MG63 (cell line): ENCODE measurements at places on chromosomes 2 and 18.

GRCh38 chr2:203340791-203341487 lies 12.7 kb downstream of the ABI2 start:
- DNase-seq, result peak; percentile 61

DNA sequence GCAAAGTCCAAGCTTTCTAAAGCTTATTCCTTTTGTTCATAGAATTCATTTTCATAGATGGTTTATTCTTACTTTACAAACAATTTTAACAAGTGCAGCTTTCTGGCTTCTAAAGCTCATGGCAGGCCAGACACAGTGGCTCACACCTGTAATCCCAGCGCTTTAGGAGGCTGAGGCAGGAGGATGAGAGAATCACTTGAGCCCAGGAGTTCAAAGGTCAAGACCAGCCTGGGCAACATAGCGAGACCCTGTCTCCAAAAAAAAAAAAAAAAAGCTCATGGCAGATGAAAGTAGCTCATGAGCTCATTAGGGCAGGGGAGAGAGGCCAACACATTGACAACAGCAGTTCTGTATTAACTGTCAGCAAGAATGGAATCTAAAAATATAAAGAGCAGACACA lies 28.1 kb upstream of the NPC1 start:
- DNase-seq, result no peak

DNA sequence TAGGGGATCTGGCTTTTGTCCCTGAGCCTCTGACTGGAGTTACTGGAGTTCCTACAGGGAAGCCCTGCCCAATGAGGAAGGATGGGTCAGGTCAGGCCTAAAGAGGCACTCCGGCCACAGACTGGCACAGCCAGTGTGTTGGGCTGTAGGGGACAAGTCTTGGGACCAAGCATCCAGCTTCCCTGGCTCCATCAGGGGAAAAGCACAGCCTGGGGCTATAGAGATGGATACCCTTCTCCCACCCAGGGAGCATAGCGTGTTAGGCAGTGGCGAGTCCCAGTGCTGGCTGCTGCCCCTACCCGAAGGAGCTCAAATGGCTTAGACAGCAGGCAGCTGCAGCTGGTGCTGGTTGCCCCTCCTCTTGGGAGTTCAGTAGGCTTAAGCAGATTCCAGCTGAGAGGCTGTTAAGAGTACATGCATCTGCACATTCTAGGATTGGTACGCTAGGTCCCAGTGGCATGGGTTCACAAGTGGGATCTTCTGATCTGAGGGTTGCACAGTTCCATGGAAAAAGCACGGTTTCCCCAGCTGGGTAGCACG lies 111.4 kb downstream of the DCDC2C start:
- no peak for DNase-seq

DNA sequence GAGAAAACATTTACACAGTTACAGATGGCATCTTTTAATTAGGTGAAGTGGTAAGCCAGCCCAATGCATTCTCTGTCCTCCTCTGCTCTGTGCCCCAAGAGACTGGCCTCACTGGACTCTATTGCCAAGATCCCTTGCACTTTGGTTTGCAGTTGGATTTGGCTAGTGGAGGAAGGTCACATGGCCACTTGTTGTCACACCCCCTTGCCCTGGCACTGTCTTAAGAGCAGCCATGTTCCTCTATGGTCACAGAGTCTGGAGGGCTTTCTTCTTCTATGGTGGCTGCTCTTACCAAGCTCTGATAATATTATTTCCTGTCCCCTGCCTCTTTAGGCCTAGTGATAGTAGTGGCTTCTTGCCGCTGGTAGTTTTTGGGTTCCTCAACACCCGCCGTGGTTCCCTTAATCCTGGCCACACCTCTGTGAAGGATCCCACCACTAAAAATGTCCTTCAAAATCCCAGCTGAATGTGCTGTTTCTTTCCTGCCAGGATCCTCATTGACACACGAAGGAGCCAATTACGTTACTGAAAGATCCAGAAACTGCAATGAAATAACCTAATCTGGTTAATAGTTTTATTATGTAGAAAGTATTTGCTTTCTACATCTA lies 111.1 kb downstream of the CDC42EP3 start:
- no peak for DNase-seq

DNA sequence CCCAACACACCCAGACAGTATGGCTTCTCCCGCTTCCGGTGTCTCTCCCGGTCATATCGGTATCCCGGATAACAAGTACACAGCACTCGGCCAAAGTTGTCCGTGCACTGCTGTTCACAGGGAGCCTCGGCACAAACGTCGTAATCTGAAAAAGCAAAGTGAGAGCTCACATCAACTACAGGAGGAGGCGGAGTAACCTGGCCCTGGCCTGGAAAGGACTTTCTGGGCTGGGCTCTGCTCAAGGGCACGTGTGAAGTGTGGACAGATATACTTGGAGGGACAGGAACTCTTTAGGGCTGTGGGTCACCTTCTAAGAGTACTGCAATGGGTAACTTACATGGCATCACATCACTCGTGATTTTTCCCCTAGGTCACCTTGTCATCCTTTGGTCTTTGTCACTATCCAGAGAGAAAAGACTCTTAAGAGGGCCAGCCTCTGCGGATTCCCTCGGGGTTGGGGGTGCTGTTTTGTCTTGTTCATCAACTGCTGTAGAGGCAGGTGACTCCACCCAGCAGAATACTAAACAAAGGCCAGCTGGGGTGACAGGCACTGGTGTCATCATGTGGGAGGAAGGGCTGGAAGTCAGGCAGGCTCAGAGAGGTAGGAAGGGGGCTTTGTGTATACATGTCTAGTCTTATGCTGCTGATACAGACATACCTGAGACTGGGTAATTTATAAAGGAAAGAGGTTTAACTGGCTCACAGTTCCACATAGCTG lies 110.6 kb upstream of the LMAN1 start:
- no peak for DNase-seq

DNA sequence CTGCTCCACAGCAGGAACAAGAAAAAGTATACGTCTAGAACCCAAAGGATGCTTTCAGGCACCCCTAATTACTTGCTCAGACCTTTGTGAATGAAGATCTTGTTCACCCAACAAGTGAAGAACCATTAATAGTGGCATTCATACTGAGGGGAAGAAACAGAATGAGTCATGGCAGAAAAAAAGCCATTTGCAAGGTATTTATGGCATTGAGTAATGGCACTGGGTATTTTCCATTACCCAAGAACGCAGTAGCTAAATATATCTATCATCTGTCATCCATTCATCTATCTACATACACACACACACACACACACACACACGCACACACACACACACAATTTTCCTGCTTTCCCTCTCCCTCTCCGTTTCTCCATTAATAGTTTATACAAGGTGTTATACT lies 56.4 kb upstream of the XIRP2 start:
- DNase-seq, result no peak

DNA sequence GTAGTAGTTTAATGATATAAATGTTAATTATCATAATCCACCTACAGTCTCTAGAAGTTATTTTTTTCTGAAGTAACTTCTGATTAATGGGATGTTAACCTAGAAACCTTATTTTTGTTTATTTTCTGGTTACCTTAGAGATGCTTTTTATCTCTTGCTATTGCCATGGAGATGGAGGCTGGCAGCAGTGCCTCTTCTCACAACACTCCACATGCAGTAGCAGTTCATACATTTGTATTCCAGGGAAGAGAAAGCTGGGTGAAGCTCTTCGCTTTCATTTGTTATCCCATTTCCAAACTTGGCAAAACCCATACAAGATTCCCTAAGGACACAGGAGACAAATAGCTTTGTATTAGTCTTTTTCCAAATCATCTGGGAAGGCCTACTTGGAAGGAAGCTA lies 1794.1 kb upstream of the LRRTM1 start:
- no peak for DNase-seq

- DNase-seq, result no peak
Observed at GRCh38 chr2:166293984-166294383, 81.8 kb downstream of the SCN9A start.

- DNase-seq, result no peak
Observed at GRCh38 chr2:24237313-24237712, 62.5 kb downstream of the FAM228A start.

GRCh38 chr2:98634406-98635092 lies 26.2 kb downstream of the UNC50 start:
- no peak for DNase-seq

DNA sequence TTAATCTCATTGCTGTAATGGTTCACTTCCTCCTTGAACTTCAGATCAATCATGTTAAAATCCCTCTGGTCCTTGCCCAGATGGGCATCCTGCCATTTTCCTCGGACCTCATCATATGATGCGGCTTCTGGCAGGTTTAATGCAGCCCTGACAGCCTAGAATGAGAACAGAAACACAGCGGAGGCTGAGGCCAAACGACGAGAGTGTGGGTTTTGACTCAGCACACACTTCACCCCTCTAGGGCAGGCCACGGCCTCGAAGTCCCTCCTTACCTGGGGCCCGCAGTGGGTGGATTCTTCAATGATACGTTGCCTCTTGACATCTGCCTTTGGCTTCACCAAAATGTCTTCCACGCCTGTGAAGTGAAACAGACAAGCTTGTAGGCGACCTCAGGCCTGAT lies 56.8 kb downstream of the POLR1A start:
- no peak for DNase-seq

DNA sequence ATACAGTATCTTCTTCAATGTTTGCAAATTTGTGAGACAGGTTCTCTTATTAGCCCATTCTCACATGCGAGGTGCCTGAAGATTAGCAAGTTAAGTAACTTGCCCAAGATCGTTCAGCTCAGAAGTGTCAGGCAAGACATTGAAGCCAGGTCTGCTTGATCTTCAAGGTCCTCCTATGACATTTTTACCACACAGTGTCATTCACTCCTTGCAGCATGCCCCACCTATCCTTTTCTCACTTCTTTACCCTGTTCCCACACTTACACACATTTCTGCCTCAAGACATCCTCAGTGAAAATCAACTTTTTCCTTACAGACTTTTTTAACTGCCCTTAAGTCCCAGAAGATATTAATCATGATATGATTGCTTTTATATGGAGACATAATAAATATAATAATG lies 73.8 kb downstream of the SCN2A start:
- no peak for DNase-seq
